Activated CD8-positive, alpha-beta memory T cell treated with anti-CD3 and anti-CD28 coated beads for 4 hours (primary cell): ENCODE measurements at places on chromosomes 5 and 9.

DNA sequence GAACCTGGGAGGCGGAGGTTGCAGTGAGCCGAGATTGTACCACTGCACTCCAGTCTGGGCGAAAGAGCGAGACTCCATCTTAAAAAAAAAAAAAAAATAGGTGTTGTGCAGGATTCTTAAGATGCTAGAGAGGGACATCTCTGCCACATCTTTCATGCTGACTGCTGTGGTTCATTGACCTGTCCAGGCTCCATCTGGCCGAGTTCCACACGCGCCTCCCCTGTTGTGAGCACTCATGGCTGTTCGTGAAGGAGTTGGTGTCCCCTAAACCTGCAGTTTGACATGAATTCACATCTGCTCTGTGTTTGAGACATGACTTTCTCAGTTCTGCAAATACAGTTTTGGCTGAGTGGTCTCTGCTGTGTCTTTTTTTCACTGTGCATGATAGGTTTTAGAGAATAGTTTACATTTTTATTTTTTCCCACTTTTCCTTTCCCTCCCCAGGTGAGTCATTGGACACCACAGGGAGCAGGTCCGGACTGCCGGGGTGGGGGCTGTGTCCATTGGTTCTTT lies 5.3 kb downstream of the NXNL2 start:
- DNase-seq = no peak

DNA sequence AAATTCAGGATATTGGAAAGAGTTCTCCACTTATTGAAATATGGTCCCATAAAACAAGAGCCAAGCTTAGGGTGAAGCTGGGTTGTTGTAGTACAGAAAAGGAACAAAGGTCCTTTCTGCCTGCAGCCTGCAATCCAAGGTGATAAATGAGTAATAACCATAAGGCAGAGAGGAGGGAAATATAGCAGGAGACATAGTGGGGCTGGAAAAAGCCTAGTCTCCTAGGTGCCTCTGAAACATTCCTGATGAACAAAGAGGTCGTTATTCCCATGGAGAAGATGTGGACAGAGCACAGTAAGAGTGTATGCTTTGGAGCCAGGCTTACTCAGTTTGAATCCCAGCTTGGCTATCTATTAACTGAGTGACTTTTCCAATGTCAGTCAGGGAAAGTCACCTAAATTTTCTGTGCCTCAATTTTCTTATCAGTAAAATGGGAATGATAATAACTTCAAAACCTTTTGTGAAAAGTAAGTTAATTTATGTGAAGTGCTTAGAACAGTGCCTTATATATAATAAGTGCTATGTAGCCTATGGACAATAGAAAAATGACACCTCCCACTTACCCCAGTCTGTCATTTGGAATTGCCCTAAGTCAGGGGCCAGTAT lies 110.8 kb upstream of the GRIN3A start:
- no peak for DNase-seq

- no peak for DNase-seq
These were observed 77.0 kb upstream of the COL5A1 start for GRCh38 chr9:134564431-134565170.

DNA sequence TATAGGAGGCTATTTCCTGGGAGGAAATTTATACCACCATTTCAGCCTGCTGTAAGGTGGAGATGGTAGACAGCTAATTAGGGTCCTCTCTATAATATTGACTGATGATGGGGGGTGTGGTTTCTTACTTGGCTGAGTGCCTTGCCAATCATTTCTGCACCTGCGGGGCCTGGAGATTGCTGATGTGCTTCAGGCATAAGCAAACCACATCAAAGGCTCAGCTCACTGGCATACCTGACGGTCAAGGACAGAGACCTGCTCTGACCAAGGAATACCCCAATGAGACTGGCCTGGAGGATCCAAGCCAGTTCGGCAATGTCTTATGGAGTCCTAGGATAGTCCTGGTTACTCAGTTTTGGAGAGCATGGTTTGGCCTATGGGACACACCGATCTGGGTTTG lies 29.5 kb downstream of the ANKH start:
- DNase-seq = no peak

DNA sequence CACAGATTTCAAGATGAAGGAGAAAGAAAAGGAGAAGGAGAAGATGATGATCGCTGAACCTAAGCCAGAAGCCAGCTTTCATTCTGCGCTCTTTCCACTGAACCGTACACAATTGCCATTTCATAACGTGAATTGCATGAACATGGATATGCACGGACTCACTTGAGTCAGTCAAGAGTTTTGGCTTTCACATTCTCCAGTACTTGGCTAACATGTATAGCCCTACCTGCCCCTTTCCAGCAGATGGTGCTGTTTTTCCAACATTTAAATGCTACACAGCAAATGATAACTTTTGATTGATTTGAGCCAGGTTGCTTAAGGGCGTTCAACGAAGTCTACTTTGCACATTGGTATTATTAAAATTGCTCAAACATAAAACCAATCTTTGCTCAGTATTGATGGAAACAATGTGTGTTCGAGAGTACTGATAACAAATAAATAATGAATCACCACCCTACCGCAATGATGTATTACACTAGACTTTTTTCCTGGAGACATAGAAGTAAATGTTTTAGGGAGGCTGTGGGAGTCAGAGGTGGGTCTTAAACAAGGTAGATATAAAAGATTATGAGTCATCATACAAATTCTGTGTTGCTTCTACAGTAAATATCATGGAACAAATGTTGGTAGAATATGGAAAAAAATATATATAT lies 196.4 kb downstream of the TRPM3 start:
- DNase-seq = no peak
